ENCODE measurements at places on chromosomes 12 and 14. TPM values are rescaled to one million over a fixed set of nuclear protein-coding genes. Genes with fewer than 3 reads are reported as not detected.

The TMEM52B gene
- not detected for total RNA-seq

DNA sequence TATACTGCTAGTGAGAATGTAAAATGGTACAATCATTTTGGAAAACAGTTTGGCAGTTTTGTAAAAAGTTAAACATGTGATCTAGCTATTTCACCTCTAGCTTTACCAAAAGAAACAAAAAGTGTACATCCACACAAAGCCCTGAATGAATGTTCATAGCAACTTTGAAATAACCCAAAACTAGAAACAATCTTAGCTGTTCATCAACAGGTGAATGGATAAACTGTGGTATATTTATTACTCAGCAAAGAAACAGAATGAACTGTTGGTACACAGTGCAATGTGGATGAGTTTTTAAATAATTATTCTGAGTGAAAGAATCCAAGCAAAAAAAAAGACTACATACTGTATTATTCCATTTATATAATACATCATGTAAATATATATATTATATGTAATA lies 36.3 kb downstream of the TPCN1 start:
- no peak for DNase-seq

DNA sequence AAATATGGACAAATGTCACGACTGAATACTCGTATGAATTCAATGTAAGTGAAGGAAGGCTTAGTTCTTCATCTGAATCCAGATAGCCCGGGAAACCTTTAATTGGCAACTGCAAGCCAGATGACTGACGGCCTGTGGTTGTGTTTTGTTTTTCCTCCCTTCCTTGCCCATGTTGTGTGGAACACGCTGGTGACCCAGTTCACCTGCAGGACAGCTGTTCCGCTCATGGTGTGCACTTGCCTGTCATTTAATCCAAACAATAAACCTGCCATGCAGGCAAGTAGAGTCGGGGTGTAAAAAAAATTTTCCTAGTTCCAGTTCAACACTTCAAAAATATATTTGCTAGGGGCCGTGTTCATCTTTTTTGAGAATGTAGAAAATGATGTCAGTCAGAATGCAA lies 88.0 kb downstream of the TMEM132D start:
- DNase-seq, result no peak

The EDDM3A gene
- not detected for total RNA-seq

- DNase-seq, result no peak
These were observed 100.2 kb downstream of the RIN3 start for GRCh38 chr14:92613681-92614260.

DNA sequence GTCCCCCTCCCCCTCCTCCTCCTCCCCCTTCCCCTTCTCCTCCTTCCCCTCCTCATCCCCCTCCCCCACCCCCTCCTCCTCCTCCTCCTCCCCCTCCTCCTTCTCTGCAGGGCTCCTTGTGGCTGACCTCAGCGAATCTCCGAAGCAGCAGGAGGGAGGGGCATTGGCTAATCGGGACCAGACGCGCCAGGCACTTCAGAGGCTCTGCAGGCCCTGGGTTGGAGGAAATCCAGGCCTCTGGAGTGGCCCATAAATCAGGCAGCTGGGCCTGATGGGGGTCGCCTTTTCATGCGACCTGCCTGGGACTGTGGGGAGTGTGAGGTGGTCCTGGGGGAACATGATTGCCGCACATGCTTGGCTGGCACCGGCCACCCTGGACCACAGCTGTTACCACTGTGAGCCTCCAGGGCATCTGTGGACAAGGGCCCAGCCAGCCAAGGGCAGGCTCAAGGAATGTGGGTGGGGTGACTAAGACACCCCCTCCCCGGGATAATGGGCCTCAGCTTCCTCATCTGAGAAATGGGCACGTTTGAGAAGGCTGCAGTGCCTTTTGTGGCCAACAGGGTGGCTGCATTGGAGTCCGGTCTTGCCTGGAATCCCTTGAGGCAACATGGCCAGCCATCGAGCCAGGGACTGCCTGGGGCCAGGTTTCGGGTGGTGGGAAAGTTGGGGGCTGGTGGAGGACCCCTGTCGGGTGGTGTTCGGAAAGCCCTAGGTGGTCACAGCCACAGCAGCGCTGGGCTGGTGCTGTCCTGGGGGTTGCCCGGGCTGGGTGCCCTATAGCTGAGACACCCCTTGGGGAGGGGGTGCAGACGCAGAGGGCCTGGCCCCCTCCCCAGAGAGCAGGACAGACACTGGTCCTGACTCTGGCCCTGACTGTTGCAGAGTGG lies 12.0 kb downstream of the KIF26A start:
- no peak for DNase-seq

The OR4E2 gene
- total RNA-seq, result not detected

The LRRC10 gene
- total RNA-seq, result not detected

GRCh38 chr14:91307046-91307445 lies 62.5 kb upstream of the GPR68 start:
- DNase-seq, result no peak

The RPL10L gene
- not detected for total RNA-seq

- no peak for DNase-seq
These were observed 6.4 kb upstream of the CD27 start for GRCh38 chr12:6438345-6438744.

- no peak for DNase-seq
These were observed 7.4 kb downstream of the ITGB7 start for GRCh38 chr12:53199700-53200099.

DNA sequence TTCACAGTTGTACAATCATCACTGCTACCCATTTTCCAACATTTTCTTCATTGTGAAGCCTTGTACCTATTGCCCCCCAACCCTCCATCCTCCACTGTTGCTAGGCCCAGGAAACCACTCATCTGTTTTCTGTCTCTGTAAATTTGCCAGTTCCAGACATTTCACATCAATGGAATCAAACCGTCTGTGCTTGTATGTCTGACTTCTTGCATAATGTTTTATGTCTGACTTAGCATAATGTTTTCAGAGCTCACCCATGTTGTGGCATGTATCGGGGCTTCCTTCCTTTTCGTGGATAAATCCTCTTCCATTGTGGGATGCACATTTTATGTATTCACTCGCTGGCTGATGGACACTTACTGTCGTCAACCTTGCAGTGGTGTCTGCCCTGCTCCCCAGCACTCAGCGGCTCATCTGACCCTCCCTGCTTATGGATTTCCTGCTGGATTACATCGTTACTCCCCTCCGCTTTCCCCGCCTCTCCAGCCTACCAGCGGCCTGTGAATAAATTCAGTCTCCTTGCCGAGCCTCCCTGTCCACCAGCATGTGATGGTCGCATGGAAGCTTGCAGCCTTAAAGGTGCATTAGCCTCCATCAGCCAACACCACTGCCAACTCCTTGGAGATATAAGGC lies 727.6 kb upstream of the TMEM132C start:
- no peak for DNase-seq

- no peak for DNase-seq
These were observed 22.6 kb downstream of the TMEM253 start for GRCh38 chr14:21123429-21123828.

- no peak for DNase-seq
These were observed 77.3 kb upstream of the TTC7B start for GRCh38 chr14:90893510-90893909.

DNA sequence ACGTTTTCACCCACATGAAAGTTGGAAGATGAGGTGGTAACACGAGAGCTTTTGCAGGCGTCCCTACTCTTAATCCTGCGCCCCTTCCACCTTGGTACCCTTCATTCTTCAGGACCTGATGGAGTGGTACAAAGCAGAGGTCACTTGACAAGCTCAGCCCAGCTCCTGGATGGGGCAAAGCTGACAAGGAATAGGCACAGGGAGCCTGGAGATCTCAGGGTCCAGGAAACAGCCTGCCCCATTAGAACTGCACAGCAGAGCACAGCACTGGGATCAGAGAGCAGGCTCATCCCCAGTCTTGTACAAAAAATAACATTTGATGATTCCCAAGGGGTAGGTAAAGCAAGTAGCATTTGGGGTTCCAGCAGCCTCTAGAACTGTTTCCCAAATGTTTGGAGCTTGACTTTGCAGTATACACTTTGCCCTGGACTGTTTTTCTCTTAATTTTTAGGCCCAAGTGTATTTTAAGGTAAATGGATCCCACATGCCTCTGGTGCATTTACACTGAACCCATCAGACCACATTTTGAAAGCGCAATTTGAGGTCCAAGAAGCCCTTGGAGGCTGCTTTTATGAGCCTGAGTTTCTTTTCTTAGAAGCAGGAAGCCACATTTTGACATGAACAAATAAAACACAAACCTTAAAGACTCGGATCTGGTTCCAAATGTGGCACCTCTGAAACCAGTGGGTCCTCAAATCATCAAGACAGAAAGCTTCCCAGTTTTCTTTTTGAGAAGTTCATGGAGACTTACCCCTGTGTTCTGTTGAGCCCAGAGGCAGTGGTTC lies 633 bp downstream of the TC2N start:
- no peak for DNase-seq

The TSHR gene
- 19.3 TPM for total RNA-seq

- peak; percentile 75 for DNase-seq
These were observed 970 bp downstream of the CDH24 start for GRCh38 chr14:23056145-23056955.

DNA sequence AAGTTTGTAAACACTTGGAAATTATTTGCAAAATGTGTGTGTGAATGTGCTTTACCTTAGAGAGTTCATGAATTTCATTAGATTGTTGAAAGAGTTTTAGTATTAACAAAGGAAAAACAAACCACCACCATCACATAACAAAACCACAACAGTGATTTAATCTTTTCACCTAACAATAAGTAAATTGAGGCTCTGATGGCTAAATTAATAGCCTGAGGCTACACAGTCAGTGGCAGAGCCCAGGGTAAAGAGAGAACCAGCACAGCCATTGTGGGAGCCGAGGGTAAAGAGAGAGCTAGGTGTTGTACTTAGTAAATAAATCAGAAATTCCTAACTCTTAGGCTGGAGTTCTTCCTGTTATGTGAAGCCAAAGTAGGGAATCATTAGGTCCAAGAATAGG lies 51.2 kb upstream of the CAPRIN2 start:
- no peak for DNase-seq

The CMTM5 gene
- total RNA-seq, result 2.8 TPM

The VWF gene
- 1.3 TPM for total RNA-seq
